ENCODE measurements at places on chromosomes 6 and 20.
A peak's percentile ranks its signal among the peaks of the same experiment; 100 is the strongest.

GRCh38 chr20:34037767-34038166, 44.1 kb downstream of the RALY start:
- no peak for DNase-seq

DNA sequence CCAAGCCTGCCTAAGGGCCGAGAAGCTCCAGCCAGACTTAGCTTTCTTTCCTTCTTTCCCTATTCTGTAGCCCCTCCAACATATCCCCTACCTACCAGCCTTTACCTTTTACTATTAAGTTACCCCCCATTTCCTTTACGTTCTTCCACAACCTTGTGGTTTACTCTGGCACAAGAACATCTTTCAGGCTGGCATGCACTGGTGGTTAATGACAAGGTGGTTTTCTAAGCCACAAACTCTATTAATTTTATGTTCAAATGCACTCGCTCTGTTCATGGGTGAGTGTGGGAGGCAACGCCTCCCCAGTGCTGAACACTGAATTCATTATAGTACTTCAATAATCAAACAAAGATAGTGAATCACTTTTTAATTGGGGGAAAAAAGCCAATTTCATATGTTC, 64.4 kb downstream of the TRERF1 start:
- DNase-seq, result peak; percentile 26

DNA sequence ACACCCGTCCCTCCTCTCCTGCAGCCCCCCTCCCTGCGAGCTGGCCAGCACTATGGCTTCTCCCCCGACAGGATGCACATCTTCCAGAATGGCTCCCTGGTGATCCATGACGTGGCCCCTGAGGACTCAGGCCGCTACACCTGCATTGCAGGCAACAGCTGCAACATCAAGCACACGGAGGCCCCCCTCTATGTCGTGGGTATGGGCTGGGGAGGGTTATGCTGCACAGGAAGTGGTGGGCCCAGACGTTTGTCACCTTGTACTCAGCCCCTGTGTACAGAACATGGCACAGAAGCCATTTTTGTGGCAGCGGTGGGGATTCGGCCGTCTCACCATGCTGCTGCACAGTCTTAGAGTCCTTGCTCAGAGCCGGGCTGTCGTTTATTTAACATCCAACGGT, 29.0 kb upstream of the SRF start:
- DNase-seq, result no peak

DNA sequence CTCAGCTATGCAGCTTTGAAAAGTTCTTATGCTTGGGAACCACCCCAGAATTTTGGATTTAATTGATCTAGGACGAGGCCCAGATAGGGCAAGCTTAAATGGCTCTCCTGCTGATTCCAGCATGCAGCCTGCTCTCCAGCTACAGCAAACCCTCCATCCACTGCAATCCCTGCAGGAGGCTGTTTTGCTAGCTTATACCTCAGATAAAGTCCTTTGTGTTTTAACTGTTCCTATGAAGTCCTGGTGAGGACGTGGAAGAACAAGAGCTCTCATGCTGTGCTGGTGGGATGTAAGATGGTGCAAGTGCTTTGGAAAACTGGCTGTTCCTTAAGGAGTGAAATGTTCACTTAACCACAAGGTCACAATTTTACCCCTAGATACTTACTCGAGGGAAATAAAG, 25.5 kb upstream of the NXT1 start:
- DNase-seq, result no peak

DNA sequence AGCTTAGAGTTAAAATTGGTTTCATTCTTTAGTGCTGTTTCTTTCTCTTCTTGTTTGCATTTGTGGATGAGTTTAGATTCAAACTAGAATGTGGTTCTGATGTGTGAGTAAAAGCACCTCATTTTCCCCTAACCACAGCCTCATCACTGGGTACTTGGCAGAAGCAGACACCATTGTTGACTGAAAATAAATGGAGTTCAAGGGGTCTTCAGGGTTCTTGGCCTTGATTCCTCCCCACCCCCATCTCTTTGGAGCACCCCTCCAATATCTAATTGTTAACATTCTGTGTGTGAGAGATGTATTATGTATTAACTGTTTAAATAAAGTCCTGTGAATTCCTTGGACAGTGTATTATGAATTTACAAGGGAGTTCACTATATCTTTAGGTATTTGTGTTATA, 59.6 kb downstream of the JARID2 start:
- DNase-seq, result no peak

GRCh38 chr20:18360635-18361034, 72.3 kb downstream of the ZNF133 start:
- DNase-seq, result no peak

- DNase-seq, result no peak
Measured at GRCh38 chr6:103895136-103895535, 964.6 kb downstream of the HACE1 start.

DNA sequence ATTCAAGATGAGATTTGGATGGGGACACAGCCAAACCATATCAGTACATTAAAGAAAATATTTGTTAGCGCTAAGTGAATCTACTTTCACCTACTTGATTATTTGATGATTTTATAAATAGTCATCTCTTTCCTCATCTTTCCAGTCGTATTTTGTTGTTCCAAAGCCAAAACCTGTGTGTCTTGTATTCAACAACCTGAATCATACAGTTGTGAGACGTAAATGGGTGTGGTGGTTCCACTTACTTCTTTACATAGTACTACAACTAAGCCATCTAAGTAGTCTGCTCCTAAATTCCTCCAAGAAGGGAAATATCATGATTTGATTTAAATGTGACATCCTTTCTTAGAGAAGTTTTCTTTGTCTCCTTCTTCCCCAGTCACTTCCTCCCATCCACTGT, 132.8 kb downstream of the ESR1 start:
- no peak for DNase-seq

- no peak for DNase-seq
Measured at GRCh38 chr6:84777888-84778287, 13.5 kb upstream of the TBX18 start.

DNA sequence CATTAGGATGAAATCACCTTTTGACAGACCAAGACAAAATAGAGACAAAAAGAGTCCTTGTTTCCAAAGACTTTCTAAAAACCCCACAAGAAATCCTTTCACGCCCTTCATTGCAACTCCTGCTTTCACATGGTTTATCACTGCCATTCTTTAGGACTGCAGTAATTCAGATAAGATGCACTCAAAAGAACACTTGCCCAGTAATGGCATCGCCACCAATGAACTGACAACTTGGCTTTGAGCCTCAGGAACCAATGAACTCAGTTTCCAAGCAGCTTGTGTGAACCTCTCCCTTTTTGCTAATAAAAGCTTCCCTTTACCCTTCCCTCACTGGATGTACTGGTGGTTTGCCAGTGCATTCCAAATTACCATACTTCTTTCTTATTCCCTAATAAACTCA, 21.8 kb downstream of the OSTM1 start:
- no peak for DNase-seq

DNA sequence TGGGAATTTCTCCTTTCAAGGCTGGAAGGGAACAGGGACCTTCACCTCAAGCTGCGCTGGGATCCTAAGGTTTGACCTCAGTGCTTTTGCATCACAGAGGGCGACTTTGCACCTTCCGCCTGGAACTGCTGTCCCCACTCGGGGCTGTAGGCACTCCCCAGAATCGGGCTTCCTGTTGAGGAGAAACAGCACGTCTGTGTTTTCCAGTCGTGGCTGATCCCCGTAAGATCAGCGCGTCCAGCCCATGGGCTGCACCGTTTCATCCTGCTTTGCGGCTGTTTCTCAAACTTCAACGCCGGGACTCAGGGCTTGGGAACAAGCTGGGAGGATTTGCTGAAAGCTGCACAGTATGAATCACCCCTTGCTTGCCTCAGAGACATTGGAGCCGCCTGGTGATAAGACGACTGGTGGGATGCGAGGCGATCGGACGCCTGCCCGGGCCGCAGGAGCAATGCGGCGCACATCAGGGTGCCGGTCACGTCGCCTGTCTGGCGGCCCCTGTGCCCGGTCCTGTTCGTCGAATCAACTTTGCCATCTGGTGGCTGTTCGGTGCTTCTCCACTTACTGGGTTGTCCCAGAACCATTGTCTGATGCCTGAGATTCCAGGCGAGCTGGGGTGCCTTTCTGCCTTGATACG, 53.6 kb upstream of the FRMD1 start:
- no peak for DNase-seq

GRCh38 chr20:17993546-17993945, 24.7 kb downstream of the MGME1 start:
- no peak for DNase-seq

DNA sequence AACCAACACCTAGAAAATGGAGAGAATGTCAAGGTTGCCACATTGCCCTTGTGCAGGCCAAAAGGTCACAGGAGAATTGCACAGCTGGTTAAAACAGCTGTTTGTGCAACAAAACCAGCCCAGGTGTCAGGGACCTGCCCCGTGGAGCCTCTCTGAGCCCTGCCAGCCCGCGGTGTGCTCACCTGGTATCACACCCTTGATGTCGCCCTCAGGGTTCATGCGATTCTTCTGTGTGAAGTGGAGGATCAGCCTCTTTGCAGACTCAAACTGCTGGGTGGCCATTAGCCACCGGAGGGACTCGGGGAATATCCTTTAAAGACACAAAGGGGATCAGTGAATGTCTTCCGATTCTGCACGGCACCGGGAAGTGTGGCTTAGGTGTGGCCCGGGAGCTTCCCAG, 39.2 kb downstream of the PSMG4 start:
- no peak for DNase-seq

GRCh38 chr20:24598996-24599395, 129.6 kb downstream of the SYNDIG1 start:
- DNase-seq, result no peak

GRCh38 chr6:13402711-13403110, 74.4 kb upstream of the TBC1D7 start:
- DNase-seq, result no peak

GRCh38 chr6:44489910-44490604, 102.6 kb downstream of the CDC5L start:
- DNase-seq, result no peak

GRCh38 chr6:145816392-145816791, 1.8 kb upstream of the FBXO30 start:
- DNase-seq, result no peak

DNA sequence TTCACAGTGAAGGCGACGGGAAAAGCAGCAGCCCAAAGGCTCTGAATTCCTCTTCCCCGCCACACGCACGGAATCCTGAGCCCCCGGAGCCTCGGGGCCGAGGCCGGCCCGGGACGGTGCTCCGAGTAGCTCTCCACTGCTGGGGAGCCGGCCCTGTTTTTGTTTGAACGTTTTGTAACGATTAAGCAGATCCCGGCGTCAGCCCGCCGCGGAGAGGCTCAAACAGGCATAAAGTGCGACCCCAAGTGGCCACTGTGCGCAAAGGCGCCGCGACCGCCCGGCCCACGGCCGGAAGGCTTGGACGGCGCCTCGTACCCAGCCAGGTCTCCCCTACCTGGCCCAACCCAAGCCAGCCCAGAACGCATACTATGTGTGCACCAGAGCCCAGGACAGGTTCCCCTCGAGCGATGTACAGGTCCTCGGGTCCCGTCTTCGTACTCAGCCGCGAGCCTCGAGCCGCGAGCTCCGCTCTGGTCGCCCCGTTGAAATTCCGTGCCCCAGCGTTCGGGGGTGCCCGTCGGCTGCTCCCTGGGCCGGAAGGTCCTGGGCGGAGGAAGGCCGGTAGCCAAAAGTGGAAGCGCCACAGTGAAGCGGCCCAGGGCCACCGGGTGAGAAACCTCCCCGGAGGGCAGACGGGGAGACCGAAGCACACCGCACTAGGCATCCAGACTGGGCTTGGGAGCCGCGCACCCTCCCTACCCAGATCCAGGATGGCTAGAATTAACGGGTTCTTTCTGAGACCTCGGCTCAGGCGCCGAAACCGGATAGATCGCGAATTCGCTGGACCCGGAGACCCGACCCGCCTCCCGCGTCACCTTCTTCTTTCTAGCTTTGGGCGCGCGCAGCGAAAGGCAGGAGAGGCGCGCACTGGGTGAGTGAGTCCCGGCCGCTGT, 1.2 kb upstream of the MAFB start:
- DNase-seq, result peak; percentile 75

DNA sequence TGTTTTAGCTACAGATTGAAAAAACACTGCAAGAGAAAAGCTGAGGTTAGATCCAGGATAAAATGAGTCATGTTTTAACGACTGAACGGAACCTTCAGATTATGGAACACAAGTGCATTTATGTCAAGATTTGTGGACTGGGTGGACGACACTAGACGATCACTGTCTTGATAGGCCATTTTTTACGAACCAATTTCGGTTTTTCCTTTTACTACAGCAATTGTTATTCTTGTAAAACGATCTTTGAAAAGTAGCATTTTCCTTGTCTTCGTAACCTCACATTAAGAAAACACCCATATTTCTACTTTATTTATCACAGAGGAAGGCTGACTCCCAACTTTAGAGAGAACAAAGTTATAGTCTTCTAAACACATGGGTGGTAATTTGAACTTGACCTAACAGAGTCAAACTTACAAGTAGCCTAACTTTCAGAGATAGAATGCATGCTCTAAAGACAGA, 294.2 kb upstream of the TCF21 start:
- DNase-seq, result no peak

DNA sequence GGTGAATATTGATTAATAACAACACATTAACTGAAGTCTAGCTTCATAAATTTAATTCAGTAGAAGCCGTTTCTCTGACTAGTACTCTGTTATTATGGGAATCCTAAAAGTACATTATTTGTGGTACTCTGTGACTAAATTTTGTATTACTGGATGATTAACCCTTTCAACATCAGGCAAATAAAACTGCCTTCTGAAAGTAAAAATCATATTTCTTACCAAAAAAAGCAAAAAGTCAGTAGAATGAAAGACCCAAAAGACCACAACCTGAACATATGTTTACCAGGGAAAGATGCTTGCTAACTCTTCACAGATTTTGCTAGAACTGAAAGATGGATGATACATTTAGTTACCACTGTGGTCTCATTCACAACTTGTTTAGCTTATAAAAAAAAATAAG, 73.2 kb downstream of the AHI1 start:
- no peak for DNase-seq

DNA sequence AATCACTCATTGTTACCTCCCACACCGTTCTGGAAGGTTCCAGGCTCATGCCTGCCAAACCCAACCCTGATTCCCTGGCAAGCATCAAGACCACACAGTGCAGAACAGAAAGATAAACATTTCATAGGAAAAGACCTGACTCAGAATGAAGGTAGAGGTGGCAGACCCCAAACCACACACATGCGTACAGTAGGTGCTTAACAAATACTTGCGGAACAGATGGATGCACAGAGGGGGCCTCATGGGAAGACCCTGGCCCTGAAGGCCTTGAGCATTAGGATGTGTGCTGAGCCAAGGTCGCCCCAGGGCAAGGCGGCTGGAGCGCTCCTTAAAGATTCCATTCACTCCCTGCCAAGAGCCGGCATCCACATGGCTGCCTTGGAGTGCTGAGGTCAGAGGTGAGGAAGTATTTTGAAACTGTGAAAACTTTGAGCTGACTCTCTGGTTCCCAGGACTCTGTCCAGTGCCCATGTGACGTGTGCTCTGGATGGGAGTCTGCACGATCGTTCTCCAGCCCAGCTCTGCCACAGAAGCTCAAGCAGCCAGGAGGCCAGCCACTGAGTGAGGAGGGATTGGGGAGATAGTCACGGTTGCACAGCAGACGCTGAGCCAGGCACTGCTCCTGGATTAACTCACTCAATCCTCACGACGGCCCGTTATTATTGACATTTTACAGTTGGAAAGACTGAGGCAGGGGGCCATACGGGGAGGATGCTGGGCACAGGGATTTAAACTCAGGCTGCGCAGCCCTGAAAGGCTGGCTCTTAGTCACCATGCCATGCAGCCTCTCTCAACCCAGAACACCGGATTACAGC, 65.5 kb upstream of the AFDN start:
- DNase-seq, result no peak

GRCh38 chr6:11386323-11386722, 151.2 kb upstream of the TMEM170B start:
- DNase-seq, result no peak

Measured in activated CD4-positive, alpha-beta T cell treated with anti-CD3 and anti-CD28 coated beads, Interleukin-2, amount 10 ng/mL, durations not matched to agents 7 days and 5 days (primary cell).